Type B pancreatic cell (in vitro differentiated cells): ENCODE measurements at places on chromosomes 4 and X. TPM values are rescaled to one million over a fixed set of nuclear protein-coding genes. Genes with fewer than 3 reads are reported as not detected.
A peak's percentile ranks its signal among the peaks of the same experiment; 100 is the strongest.

DNA sequence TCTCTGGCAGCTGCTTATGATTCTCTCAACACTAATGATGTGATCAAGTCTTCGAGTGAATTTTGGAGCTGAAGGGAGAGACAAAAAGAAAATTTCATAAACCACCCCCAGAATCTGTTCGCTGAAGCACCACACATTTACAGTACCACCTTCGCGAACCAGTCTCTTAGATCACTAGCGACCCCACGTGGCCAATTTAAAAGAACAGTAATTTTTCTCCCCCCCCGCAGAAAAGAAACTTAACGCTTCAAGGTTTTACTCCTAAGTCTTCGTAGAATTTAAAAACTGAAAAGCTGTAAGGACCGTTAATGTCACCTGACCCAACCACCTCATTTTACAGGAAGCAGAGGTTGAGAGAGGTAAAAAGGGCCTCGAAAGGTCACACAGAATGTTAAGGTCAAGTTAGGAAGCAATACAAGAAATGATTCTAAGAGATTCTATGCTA lies 187.5 kb downstream of the QDPR start:
- peak overlapping the region; percentile 25 for H3K4me3 ChIP-seq
- DNase-seq = no peak
- no peaks in the 10 kb centered on the region for H3K36me3 ChIP-seq

GRCh38 chr4:242121-242848 lies 63.0 kb downstream of the ZNF732 start:
- H3K27me3 ChIP-seq = no peaks in the 10 kb centered on the region
- peaks cover 12% of the 10 kb centered on the region for H3K36me3 ChIP-seq

GRCh38 chr4:16794816-16795445 lies 103.5 kb downstream of the LDB2 start:
- no peak for DNase-seq
- H3K4me1 ChIP-seq = peaks cover 6% of the 10 kb centered on the region
- H3K27me3 ChIP-seq = no peaks in the 10 kb centered on the region
- no peak overlapping the region for H3K27ac ChIP-seq

- H3K4me3 ChIP-seq = no peak overlapping the region
- H3K27ac ChIP-seq = no peak overlapping the region
- no peaks in the 10 kb centered on the region for H3K27me3 ChIP-seq
- no peak for DNase-seq
- H3K36me3 ChIP-seq = peaks cover 4% of the 10 kb centered on the region
Observed at GRCh38 chrX:18076434-18076833, 144.3 kb downstream of the BEND2 start.

DNA sequence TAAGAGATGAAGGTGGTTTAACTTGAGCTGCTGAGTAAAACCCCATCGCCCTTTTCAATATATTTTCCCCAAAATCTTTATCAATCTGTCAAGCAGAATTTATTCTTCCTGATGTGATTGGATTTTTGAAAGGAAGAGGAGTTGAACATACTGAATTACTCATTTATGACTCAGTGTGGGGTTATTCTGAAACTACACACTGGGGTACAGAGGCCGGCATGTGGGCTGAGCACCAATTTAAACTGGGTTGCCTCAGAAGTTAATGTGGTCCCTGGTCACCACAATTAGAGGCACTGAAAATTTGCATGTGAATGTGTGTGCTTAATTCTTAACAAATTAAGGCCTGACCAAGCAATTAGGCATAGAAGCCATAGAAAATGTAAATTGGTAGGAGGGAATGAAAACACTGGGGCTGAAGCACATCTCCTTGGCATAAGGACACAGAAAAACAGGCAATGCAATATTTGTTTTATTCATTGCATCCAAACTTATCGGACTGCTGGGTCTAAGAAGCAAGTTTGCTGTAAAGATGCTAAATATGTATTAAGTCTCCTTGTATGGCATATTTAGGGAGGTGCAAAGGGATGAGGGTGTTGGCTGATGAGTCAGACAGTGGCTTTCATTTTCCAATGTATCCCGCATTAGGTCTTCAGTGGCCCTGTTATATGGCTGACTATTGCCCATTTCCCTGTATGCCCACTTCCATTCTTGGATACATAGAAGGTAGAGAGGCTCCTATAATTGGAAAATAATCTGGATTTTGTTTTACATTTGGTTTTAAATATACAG lies 170.9 kb downstream of the IL15 start:
- no peaks in the 10 kb centered on the region for H3K4me1 ChIP-seq
- no peak for DNase-seq
- peak overlapping the region; percentile 21 for H3K27ac ChIP-seq
- H3K36me3 ChIP-seq = no peaks in the 10 kb centered on the region
- no peak overlapping the region for H3K4me3 ChIP-seq

GRCh38 chr4:61950625-61951024 lies 750.5 kb downstream of the ADGRL3 start:
- no peak overlapping the region for H3K4me3 ChIP-seq
- peaks cover 16% of the 10 kb centered on the region for H3K36me3 ChIP-seq
- no peak for DNase-seq

DNA sequence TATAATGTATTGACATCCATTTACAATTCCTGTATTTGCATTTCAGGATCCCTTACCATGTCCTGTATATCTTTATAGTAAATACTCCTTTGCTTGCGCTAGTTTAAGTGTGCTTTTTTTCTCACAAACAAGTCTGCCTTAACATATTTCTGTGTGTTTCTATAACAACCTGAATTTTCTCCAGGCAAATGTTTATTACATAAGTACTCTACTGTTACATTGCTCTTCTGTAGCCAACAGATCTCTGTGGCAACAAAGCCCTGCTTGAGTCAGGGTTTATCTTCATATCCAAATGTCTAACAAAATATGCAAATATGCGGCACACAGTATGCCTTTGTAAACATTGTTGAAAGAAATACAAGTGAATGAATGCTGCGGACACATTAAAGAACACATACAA lies 625.5 kb downstream of the TLL1 start:
- H3K36me3 ChIP-seq = no peaks in the 10 kb centered on the region
- DNase-seq = no peak
- peaks cover 4% of the 10 kb centered on the region for H3K4me1 ChIP-seq
- H3K4me3 ChIP-seq = no peak overlapping the region
- H3K27me3 ChIP-seq = no peaks in the 10 kb centered on the region
- no peak overlapping the region for H3K27ac ChIP-seq

DNA sequence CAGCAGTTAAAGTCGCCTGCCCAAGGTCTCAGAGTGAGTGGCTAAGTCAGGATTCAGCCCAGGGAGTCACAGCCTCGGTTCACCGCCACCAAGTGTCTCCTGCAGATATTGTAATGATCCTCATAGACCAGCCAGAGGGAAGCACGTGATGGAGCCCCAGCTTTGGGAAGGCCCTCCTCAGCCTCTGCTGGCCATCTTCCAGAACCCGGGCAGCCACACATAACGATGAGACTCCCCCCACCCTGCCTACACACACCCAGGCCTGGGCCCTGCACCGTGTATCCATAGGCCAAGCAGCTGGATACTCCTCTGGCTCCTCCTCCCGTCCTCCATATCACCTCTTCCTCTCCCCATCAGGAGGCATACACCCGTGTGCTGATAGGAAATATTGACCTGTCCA lies 19.6 kb upstream of the SASH3 start:
- H3K36me3 ChIP-seq = no peaks in the 10 kb centered on the region

DNA sequence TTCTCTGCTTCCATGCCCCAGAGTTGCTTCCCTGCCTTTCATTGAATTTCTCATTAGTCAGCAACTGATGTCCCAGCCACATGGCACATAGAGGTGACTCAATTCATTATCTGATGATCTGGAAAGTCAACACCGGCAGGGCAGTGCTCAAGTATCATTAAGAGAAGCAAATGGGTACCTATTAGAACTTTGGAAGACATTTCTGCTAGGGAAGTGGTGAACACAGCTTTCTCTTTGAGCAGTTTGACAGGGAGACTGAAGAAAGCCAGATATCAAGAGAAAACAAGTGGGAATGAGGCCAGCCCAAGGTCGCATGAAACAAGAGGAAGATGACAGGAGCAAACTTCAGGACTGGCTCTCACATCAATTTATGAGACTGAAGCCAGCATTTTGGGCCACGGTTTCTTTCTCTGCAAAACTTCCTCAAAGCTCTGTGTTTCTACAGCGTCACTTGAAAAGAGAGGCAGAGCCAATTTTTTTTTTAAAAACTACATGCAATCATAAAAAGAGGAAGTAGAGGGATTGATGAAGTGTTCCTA lies 108.3 kb upstream of the RPS6KA3 start:
- H3K4me3 ChIP-seq = no peak overlapping the region
- peaks cover 7% of the 10 kb centered on the region for H3K4me1 ChIP-seq
- H3K27me3 ChIP-seq = no peaks in the 10 kb centered on the region
- H3K27ac ChIP-seq = peak overlapping the region; percentile 11
- no peak for DNase-seq
- no peaks in the 10 kb centered on the region for H3K36me3 ChIP-seq

DNA sequence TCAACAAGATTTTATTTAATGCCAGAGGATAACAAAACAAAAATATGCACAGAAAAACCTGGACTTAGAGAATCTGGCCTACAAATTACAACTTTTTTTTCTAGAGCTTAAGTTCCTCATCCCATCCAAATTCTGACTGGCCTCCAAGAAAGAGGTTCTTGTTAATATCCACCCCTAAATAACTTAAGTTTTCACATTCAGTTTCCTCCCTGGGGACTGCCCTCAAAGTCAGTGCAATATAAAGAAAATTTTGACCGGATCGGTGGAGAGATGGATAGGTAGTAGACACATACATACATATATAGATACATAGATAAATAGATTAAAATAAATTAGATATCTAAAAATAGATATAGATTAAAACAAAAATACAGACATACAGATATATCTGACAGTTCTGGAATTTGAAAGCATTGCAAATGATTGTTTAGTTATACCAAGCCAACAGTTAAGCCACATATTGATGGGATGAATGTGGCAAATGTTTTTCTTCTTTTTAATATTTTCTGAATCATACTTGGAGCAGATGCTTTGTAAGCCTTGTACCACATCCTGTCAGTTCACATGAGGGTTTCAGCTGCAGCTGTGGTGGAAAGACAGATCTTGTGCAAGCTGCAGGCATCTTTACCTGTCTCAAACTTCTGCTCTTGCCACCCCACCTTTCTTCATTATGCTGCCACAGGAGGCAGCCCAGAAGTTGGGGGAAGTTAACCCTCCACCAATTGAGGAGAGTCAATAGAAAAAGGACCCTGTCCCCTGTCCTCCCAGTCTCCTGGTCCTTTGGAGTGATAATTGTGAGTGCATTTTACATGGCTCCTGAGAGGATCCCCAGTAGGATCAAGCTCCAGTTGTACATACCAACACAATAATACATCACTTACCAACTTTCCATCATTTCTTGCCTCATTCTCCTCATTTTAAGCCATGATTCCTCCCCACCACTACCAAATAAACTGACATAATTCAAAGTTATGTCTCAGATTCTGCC lies 58.5 kb upstream of the PRDM8 start:
- H3K27ac ChIP-seq = no peak overlapping the region
- no peak for DNase-seq
- H3K36me3 ChIP-seq = no peaks in the 10 kb centered on the region

GRCh38 chrX:103877571-103877970 lies 45.5 kb upstream of the RAB9B start:
- H3K36me3 ChIP-seq = no peaks in the 10 kb centered on the region
- no peaks in the 10 kb centered on the region for H3K27me3 ChIP-seq
- no peaks in the 10 kb centered on the region for H3K4me1 ChIP-seq
- DNase-seq = no peak
- no peak overlapping the region for H3K4me3 ChIP-seq

GRCh38 chr4:150717952-150718351 lies 136.0 kb downstream of the MAB21L2 start:
- H3K36me3 ChIP-seq = peaks cover 5% of the 10 kb centered on the region
- no peak for DNase-seq
- peaks cover 11% of the 10 kb centered on the region for H3K4me1 ChIP-seq

DNA sequence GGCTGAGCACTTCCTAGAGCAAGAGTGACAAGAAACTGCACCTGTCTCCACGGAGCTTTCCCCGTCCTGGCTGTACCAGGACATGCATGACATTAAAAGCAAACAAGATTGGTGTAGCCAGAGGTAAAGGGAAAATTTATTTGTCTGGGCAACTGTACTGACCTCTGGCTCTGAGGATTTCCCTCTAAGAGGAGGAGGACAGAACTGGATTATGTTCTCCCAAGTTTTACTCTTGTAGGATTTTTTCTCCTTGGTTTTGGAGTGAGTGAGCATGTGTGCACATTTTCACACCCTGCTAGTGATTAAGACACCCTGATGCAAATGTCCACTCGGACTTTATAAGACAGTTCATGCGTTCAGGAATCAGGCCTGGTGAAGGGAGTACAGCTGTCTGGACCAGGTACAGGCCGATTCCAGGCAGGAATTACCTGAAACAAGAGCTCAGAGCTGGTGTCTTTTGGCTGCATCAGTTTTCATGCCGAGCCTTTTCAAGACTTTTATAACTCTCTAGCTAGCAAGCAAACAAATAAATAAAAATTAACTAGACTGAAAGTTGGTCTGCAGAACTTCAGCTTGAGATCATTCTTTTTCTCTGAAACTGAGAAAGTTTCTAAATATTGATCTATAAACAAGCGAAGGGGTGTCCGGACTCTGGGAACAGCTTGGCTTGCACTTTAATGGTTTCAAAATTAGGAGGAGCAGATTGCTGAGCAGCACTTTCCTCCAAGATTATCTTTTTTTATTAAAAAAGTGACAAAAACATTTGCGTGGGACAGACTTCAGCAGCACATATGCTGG lies 51.3 kb upstream of the SPRY1 start:
- no peak for DNase-seq
- no peak overlapping the region for H3K4me3 ChIP-seq
- H3K27me3 ChIP-seq = no peaks in the 10 kb centered on the region
- H3K27ac ChIP-seq = no peak overlapping the region

- no peaks in the 10 kb centered on the region for H3K27me3 ChIP-seq
- no peaks in the 10 kb centered on the region for H3K36me3 ChIP-seq
- no peak for DNase-seq
- no peak overlapping the region for H3K27ac ChIP-seq
- no peak overlapping the region for H3K4me3 ChIP-seq
Observed at GRCh38 chrX:40700640-40701342, 34.6 kb downstream of the MED14 start.

DNA sequence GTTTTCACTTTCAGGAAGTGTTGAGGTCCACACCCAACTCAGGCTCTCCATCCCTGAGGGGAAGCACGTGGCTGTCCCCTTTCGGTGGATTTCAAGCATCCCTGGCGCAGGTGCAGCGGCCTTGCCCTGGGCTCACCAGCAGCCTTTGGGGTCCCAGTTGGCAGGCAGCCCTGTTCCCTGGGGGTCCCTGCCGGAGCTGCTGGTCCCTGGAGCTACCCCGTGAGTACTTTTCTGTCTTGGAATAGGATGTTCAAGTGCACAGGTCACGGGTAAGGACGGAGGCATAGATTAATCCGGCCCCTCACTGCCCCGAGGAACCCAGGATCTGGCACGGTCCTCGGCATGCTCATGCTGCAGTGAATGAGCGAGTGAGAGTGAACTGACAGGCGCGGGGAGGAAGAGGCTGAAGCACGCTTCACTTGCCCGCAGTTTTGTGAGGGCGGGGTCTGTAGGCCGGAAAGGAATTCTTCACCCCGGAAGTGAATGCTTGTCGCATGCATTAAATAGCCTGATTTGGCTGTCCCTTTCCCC lies 117.2 kb upstream of the FAT1 start:
- H3K36me3 ChIP-seq = no peaks in the 10 kb centered on the region
- H3K27me3 ChIP-seq = no peaks in the 10 kb centered on the region
- peaks cover 16% of the 10 kb centered on the region for H3K4me1 ChIP-seq
- H3K27ac ChIP-seq = no peak overlapping the region
- DNase-seq = no peak

Gene PLS3
- total RNA-seq = 197 and 481 TPM in 2 replicates

Gene LAMTOR3
- 47.1 and 54.0 TPM in 2 replicates for total RNA-seq

Gene TCEAL9
- 43.1 and 64.1 TPM in 2 replicates for total RNA-seq

Gene CLDN24
- not detected in 2 replicates for total RNA-seq

Gene DUSP21
- not detected in 2 replicates for total RNA-seq

Gene MAGEB18
- not detected in 2 replicates for total RNA-seq
